ENCODE measurements at places on chromosomes 12 and 14. TPM values are rescaled to one million over a fixed set of nuclear protein-coding genes. Genes with fewer than 3 reads are reported as not detected.

DNA sequence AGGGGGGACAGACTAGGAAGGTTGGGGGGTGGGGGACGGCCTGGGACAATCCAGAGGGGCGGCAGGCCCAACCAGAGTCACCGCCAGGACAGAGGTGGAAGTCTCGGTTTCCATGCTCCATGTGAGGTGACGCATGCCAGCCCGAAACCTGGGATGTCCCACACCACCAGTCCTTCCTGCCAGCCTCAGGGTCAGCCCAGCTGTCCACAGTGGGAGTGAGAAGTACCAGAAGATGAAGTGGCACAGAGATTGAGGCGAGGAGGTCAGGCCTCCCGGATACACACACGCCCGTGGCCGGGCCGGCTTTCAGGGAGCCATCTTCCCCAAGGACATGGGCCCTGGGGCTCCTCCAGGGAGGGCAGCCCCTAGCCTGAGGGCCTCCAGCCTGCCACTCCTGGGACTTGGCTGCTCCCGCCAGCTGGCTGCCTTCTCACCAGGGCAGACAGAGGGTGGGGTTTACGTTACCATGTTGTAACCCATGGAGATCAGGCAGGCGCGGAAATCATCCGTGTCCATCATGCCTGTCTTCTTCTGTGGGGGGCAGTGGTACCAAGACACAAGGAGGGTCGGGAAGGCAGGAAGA is 85.2 kb upstream of the ZFP36L1 start:
- no peak for DNase-seq

DNA sequence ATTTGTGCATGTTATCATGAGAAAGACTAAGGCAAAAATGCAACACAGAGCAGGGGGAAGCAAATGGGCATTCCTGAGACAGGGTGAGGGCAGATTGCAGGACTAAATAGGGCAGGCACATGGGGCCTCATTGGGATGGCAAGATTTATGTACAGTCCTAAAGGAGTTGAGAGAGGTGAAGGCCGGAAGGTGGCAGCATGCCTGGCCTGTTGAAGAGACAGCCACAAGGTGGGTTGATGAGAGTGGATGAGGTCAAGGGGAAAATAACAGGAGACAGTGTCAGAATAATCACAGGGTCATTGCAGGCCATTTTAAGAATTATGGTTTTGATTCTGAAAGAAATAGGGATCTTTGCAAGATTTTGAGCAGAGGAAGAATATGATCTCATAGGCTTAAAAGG is 21.0 kb downstream of the PAH start:
- no peak for DNase-seq

GRCh38 chr12:103273645-103274044 is 222.1 kb downstream of the C12orf42 start:
- no peak for DNase-seq

DNA sequence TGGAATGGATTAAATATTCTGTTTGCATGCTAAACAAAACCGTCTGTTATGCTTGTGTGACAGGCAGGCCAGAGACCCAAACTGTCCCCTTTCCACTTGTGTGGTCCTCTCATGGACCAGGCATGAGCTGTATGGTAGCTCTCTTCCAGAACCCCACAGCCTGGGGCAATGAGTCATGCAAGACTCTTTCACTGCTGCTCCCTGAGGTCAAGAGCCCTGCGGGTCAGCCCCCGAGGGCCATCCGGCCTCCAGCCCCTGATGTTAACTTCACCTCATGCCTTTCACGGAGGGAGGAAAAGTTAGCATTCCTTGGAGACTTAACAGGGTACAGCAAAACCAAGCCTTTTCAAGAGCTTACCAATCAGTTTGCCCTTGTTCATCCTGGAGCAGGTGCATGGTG is 239.1 kb upstream of the DIO3 start:
- DNase-seq: no peak

The ACRBP gene
- 11.1 TPM for total RNA-seq

All from T-cell (primary cell).